Dorsolateral prefrontal cortex (tissue), 122 donors: ENCODE measurements at places on chromosomes 12 and 14. TPM values are rescaled to one million over a fixed set of nuclear protein-coding genes. Genes with fewer than 3 reads are reported as not detected.

DNA sequence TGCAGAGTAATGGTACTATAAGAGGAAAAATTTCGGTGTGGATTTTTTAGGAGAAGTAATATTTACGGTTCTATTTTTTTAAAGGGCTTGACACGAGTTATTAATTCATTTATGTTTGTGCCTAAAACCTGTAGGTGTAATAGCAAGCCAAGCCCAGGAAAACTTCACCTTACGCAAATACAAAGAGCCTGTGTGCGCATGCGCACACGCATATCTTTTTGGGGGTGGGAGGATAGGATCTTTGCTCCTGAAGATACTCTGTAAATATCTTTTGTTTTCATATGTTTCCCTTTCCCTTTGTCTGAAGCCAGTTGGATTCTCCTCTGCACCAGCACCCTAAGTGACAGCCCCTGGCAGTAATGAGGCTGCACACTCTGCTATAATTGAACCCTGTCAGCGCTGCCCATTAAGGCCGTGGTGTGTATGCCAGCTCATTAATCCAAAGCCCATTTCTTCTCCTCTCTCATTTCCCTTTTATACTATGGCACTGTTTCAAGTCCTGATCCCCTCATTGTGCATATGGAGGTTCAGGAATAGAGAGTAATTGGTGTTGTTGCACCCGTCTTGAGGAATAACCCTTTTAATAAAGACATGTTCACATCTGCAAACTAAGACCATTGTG is 327.2 kb upstream of the E2F7 start:
- DNase-seq = no peak

MUCL1 gene
- total RNA-seq = not detected

GRCh38 chr14:34324363-34324795 is 137.7 kb downstream of the SPTSSA start:
- no peak for DNase-seq

GRCh38 chr14:34688470-34689206 is 25.8 kb downstream of the CFL2 start:
- DNase-seq = no peak

CAPRIN2 gene
- total RNA-seq = 69.5 TPM

IL22 gene
- total RNA-seq = not detected

NID2 gene
- 2.2 TPM for total RNA-seq

IL26 gene
- total RNA-seq = not detected

- no peak for DNase-seq
Measured at GRCh38 chr12:124216966-124217365, 77.9 kb upstream of the RFLNA start.

GRCh38 chr12:58647495-58647894 is 272.8 kb downstream of the LRIG3 start:
- no peak for DNase-seq

- DNase-seq = no peak
Measured at GRCh38 chr14:52641745-52642144, 53.6 kb downstream of the ERO1A start.

ZFC3H1 gene
- 92.3 TPM for total RNA-seq

DNA sequence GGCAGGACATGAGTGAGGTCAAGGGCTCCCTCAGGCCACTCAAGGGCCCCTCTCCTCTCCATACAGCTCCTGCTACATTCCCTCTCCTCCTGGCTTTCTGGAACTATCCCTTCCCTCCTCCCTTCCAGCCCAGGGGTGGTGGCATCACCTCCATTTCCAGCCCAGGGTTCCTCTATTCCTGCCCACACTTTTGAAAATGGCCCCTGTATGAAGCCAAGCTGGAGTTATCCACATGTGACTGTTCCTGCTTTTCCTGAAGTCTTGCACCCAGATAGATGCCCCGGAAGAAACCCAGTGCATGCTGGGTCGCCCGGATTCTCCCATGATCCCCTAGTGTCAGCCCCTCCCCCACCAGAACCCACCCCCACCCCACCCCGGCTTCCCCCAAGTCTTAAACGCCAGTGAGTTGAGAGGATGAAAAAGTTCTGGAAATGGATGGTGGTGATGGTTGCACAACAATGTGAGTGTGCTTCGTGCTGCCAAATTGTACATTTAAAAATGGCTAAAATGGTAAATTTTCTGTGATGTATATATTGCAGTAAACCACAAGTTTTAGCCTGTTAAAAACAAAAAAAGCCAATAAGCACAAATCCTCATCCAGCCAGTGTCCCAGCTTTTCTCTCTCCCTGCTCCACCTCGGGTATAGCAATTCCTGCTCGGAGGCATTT is 136.9 kb downstream of the SCARB1 start:
- DNase-seq = no peak

OSGEP gene
- total RNA-seq = 52.1 TPM

SLC25A47 gene
- total RNA-seq = not detected

- no peak for DNase-seq
Measured at GRCh38 chr12:104565606-104566243, 109.0 kb downstream of the CHST11 start.

GRCh38 chr12:31801872-31802271 is 73.1 kb upstream of the AMN1 start:
- DNase-seq = no peak

- DNase-seq = no peak
Measured at GRCh38 chr12:5521456-5522325, 89.8 kb downstream of the NTF3 start.

- no peak for DNase-seq
Measured at GRCh38 chr12:1203735-1204019, 212.7 kb downstream of the ERC1 start.

- DNase-seq = no peak
Measured at GRCh38 chr14:22594156-22594716, 3.9 kb upstream of the ABHD4 start.

GRCh38 chr12:52230364-52231281 is 2.4 kb upstream of the KRT7 start:
- no peak for DNase-seq

E2F7 gene
- not detected for total RNA-seq

GRCh38 chr12:19836056-19836455 is 396.8 kb downstream of the AEBP2 start:
- DNase-seq = no peak

- no peak for DNase-seq
Measured at GRCh38 chr12:64616201-64616600, 5.9 kb downstream of the RASSF3 start.

- no peak for DNase-seq
Measured at GRCh38 chr12:124295431-124296058, 652 bp downstream of the RFLNA start.

- no peak for DNase-seq
Measured at GRCh38 chr12:115947696-115948062, 329.8 kb downstream of the MED13L start.

GRCh38 chr12:5901416-5901815 is 43.6 kb downstream of the ANO2 start:
- DNase-seq = no peak

DNA sequence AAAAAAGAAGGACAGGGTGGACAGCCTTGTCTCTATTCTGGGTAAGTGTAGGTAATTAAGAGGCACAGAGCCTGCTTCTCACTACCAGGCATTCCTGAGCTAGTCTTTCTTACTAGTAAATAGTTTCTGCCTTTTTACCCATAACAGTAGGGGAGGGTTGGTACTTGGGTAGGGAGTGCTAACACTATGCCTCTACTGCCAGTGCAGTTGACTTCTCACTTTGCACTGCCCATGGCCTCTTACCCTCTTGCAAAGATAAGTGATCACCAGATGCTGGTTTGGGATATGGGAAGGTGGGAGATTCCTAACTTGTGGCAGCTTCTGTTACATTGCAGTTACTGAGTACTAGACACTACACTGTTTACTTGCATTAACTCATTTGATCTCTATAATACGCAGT is 11.6 kb downstream of the AHSA1 start:
- no peak for DNase-seq

DNA sequence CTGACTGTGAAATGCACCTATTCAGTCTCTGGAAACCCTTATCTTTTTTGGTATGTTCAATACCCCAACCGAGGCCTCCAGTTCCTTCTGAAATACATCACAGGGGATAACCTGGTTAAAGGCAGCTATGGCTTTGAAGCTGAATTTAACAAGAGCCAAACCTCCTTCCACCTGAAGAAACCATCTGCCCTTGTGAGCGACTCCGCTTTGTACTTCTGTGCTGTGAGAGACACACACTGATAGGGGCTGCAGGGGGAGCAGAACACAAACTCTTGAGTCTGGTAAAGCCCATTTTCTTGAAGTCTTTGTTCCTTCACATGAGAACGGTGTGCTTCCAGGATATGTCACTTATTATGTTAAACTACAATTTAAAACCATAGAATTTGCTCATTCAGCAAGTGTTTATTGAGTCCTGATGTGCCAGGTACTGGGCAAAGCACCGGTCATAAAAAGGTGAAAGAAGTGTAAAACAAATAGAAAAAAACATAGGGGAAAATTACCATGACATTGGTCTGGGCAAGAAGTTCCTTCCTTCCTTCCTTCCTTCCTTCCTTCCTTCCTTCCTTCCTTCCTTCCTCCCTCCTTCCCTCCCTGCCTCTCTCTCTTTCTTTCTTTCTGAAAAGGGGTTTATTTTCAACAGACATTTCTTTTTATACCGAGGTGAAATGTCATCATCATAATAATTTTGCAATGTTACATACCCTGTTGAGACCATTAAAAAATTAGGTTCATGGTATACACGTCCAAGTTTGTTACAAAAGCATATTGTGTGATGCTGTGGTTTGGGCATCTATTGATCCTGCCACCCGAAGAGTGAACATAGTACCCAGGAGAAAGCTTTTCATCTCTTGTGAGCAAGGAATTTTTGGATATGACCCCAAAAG is 50.7 kb upstream of the OR4E1 start:
- DNase-seq = no peak

- DNase-seq = no peak
Measured at GRCh38 chr14:71576472-71576871, 355.8 kb upstream of the RGS6 start.

GRCh38 chr12:15227004-15227679 is 5.9 kb upstream of the RERG start:
- DNase-seq = no peak

DNA sequence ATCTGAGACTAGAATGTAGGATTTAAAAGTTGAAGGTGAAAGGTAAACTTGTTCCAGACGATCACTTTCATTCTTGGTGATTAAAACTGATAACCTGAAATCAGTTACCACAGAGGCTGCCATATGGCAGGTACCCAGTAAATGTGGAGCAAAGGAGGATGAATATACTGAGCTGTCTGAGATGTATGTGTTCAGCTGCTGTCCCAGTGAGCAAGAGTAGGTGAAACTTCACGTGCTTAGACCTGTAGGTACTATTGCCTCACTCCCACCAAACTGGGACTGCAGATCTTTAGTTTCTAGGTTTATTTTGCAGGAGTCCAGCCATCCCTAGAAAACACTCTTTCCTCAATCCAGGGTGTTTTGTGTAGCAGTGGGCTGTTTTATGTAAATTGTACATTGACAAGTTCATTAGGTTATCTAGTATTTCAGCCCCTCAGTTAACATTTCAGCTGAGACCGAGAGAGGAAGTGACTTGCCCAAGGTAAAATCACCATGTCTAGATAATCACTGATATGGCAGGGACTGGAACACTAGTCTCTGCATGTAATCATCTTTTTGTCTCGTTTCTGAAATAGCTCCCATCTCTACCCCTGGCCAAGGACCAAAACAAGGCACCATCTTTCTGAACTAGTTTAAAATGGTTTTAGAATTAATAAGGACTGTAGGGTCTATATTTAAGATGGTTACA is 62.7 kb downstream of the ATG14 start:
- DNase-seq = no peak

DNA sequence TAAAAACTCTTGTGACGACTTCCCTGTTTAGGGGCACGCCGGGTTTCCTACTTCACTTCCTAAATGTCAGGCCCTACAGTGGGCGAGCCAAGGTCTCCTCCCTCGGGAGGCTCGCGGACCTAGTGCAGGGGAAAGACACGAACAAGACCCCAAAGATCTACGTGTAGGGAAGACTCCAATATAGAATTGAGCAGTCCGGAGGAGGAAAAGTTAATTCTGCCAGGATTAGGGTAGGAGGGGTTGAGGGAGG is 564 bp downstream of the ATXN3 start:
- DNase-seq = no peak

DNA sequence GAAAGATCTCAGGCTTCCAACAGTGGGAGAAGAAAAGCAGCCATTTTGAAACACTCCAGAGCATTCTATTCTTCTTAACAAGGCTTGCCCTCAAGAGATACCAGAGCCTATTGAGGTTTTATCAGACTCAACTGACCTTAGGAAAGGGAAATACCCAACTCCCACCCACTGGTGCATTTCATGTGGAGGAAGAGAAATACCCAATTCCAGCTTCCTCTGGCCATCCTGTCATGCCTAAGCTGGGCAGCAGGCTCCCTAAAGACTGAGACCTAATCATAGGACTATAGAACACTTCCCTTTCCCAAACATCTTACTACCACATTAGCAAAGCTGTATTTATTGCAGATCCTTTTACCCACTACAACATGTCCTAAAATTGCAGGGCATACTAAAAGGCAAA is 164.5 kb downstream of the KIF21A start:
- DNase-seq = no peak
